CD4-positive, alpha-beta memory T cell (primary cell): ENCODE measurements at places on chromosomes 5 and 9.
A peak's percentile ranks its signal among the peaks of the same experiment; 100 is the strongest.

DNA sequence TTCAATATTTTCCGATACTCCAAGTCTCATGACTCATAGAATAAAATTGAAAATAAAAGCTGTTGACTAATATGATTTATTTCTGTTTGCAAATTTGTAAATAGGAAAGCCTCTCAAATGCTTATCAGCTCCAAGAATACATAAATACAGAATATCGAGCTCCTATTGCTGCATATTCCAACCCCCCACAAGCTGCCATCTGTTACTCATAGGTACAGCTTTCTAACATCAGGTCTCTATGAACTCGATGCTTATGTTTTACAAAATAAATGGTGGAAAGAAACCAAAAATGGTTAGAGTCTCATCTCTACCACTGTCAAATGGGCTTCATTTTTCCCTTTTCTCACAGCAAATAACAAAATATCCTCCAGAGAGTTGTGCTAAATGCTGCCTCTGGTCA lies 631.6 kb upstream of the CDH18 start:
- no peak for DNase-seq

DNA sequence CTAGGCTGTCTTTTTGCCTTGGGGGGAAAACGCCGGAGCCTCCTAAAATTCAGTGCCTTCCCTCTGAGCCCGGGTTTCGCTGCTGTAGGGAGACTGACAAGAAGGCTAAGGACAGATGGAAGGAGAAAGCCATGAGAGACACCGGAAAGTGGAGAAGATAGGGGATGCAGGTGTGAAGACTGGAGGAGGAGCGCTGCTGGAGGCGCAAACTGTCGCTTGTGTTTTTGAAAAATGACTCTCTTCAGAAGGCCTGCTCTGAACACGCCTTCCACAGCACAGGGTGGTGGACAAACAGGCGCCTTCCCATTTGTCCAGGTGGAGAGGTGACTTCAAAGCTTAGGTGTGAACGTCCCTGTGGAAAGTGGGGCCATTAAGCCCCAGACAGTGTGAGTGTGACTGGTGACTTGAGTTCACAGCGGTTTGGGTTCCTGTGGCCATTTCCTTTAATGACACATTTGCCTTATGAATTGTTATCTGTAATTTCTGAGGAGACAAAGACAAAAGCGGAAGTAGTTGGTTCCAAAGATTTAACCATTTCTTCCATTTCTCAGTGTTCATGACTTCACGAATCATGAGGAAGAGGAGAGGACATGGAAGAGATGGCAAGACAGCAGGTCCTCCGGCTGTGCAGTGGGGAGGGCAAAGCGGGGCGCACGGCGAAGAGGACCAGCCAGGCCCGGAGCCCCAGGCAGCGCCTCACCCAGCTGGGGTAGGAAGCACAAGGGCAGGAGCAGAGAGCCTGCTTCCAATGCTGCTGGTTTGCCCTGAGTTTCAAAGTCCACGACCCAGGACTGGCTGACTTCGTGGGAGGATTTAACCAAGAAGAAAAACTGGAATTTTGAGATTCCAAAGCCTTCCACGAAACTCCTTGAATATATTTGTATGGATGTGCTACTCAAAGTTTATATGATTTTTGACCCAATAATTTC lies 27.8 kb upstream of the SEMA4D start:
- DNase-seq = no peak

DNA sequence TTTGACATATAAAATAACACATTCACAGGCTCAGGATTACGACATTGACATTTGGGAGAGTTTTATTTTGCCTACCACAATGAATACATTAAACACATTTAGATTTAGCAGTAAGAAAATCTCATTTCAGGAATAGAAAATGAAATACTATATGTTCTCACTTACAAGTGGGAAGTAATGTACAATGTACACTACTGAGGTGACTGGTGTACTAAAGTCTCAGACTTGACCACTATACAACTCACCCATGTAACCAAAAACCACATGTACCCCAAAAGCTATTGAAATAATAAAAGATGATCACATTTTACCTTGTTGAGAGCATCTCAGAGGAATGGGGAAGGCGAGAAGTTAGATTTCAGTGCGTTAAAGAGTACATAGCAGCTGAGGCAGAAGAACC lies 1202.4 kb upstream of the SEMA6A start:
- DNase-seq = no peak

DNA sequence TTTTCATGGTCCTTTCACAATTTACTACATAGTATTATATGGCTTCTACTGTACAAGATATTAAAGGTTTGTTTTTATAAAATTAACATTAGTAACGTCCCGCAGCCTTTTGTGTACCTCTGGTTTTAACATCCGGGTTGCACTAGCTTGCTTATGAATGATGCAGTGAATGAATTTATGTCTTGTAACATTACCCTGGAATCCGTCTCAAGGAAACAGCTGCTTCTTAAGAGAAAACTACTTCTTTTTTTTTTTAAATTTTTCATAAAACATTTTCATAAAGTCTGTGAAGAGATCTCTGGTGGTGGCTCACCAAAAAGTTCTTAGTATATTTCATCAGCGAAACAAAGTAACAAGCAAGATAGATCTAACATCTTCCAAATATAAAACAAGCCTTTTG lies 23.6 kb downstream of the MARCHF3 start:
- DNase-seq = no peak

GRCh38 chr5:158142156-158142555 lies 283.2 kb upstream of the CLINT1 start:
- no peak for DNase-seq

DNA sequence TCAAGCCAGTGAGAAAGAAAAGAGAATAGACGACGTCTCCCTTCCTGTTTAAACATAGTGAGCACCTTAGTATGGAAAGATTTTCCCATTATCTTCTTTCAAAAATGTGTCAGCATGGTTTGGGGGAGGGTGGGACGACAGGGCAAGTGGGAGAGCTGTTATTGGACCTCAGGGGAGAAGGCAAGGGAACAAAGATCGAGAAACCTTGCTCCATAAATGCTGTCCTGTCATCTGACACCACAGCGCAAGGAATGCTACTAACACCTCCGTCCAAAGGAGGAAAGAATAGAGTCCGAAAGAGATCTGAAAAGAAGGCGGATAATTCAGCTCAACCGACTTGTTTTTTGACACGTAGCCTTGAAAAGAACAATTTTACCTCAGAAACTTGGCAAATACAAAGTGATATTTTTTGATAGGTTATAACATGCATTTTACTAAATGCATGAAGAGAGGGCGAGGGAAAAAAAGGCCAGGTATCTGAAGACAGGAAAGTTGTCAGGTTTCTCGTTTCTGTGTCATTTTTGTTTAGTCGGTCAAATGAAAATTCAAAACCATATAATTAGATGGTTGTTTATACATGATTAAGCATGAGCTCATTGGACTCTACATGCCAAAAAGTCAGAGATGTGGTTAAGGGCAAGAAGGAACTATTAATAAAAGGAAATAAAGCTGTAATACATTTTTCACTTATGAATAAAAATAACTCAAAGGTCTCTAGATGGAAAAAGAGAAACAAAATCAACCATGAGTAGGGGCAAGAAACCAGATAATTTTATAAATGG lies 155.7 kb downstream of the GLIS3 start:
- no peak for DNase-seq

DNA sequence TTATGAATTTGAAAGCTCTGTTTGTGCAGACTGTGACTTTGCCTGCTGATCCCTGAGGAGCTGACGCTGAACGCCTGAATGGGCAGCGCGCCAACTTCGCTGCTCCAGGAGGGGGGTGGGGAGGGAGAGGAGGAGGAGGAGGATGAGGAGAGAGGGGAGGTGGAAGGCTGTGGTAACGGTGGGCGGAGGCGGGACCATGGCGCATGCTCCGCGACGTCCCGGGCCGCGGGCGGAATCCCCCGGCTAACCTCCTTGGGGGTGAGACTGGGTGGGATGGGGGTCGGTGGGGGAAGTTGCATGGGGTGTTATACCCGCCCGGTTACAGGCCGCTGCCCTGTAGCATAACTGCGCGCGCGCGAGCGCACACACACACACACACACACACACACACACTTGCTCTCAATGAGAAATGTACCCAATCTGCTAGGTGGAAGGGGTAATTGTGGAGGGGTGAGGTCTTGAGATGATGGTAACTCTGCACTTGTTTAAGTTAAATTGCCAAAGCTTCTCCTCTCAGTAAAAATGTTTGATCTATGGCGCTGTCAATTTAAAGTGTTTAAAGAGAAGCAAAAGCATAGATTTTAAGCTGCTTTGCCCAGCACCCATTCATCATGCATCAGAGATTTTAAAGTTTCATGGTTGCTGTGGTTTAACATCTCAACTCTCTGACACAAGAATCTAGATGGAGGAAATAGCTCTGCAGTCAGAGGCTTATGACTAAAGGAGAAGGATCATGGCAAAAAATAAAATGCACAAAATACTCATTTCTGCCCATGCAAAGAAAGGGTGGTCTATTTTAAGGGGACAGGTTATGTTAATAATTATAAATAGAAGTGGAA lies 76.6 kb upstream of the TBCA start:
- DNase-seq = no peak

DNA sequence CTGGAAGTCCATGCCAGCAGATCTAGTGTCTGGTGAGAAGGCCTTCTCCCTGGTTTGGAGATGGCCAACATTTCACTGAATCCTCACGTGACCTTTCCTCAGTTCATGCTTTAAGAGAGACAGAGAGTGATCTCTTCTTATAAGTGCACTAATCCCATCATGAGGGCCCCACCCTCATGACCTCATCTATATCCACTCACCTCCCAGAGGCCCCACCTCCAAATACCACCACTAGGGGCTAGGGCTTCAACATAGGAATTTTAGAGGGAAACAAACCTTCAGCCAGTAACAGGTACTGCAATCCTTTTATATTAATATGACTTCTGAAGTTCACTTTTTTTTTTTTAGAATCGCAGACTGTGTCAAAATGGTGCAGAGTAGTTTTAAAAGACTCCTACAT lies 496.9 kb upstream of the ADAMTS16 start:
- DNase-seq = no peak

- no peak for DNase-seq
These were observed 111.1 kb downstream of the WDR70 start for GRCh38 chr5:37490120-37490810.

DNA sequence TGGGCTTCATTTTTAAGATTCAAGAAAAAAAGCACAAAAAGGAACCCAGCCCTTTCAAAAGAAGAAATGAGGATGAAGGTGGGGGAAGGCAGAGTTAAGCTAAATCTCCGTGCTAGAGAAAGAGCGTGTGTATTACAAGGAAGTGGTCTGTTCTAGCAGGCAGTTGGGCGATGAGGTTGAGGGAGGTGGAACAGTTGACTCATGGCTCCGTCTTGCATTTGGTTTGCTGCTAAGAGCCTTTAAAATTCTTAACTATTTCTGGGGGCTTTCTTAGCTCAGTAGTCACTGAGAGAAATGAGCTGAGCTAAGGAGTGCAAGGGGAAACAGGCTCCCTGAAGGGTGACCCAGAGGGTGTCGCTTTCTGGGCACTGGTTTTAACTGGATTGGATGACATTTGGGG lies 117.4 kb downstream of the GCNT1 start:
- peak; percentile 23 for DNase-seq

- no peak for DNase-seq
These were observed 1.0 kb downstream of the TRIP13 start for GRCh38 chr5:893711-894110.

GRCh38 chr5:177134697-177135225 lies 1.2 kb downstream of the NSD1 start:
- no peak for DNase-seq
